ENCODE measurements at places on chromosomes 3 and 15.

GRCh38 chr3:58867621-58868020, 182.2 kb downstream of the CFAP20DC start:
- no peak for DNase-seq

DNA sequence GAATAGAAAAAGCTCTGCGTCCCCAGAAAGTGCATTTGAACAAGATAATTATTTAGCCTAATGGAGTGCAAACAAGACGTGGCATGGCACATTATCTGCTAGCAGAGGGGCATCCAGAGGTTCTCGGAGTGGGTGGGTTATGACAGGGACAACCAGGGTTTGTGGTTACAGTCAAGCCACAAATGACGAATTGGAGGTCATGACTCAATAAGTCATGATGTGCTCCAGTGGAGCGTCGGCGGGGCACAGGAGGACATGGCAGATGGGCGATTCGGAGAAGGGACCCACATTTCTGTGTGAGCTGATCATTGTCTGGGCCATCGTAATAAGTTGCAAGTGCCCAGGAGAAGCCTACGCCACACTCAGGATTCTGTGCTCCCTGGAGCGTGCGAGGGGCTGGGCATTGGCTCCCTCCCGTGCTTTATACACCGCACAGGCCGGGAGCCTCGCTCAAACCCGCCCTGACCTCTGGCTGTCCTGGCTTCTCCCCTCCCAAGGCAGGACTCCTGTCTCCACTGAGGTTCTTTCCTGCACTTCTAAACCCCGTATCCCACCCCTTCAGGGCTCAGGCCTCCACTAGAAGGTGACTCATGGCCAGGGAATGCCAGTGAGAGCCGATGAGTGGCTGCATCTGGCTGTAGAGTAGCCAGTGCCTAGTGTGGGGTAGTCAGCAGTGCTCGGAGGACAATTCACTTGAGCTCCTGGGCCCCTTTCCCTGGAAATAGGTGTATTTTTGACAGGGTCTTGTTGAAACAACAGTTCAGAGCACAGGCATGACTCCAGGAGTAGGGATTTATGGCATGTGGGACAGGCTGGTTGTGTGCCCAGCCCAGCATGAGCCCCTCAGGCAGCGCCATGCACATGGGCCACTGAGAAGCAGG, 67.4 kb downstream of the GRIP2 start:
- DNase-seq: no peak

GRCh38 chr3:45180051-45180450, 33.9 kb upstream of the CDCP1 start:
- DNase-seq: no peak

DNA sequence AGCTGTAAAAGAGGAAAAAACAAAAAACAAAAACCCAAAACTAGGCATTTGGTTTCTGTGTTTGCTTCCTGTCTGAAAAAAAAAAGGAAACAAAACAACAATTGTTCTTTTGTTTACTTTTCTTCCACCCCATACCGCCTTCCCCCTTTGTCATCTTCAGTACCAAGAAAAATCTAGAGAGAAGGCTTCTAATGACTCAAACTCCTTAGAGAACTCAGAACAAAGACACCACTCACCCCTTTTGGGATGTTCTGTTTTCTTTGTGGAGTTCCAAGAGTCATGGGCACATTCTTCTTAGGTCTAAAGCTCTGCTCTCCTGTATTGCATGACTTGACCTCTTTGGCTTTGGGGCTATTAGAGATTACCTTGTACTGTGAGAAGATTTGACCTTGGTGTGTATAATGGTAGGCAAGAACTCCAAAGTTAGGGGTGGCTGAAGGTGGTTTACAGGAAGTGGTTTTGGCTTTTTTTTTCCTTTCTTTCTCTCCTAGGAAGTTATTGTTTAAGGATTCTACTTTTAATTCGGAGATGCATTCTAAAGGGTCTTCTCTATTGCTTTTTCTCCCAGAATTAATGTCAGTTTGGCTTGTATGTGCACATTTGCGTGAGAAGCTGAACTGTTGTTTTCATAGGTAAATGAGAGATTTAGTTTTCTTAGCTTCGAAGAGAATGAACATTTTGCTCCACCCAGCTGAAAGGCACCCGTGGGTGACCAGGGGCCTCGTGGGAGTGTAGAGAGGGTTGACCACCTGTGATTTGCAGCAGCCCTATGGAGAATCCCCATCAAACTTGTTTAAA, 39.5 kb upstream of the ZBTB20 start:
- no peak for DNase-seq

DNA sequence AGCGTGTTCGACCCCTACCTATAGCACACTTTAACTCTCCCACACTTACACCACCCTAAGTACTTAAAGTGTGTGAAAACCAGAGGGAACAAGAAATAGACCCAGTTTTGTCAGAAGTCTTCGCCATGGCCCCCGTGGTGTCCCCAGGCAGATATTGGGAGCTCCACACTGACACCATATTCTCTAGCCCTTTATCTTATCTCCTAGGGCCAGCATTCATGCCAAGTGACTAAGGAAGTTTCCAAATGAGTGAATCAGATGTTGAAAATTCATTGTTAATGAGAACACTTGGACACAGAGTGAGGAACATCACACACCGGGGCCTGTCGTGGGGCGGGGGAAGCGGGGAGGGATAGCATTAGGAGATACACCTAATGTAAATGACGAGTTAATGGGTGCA, 31.8 kb downstream of the P3H2 start:
- no peak for DNase-seq
